ENCODE measurements at places on chromosomes 7 and 10.

GRCh38 chr7:3176112-3177000 lies 124.7 kb upstream of the SDK1 start:
- DNase-seq = no peak

DNA sequence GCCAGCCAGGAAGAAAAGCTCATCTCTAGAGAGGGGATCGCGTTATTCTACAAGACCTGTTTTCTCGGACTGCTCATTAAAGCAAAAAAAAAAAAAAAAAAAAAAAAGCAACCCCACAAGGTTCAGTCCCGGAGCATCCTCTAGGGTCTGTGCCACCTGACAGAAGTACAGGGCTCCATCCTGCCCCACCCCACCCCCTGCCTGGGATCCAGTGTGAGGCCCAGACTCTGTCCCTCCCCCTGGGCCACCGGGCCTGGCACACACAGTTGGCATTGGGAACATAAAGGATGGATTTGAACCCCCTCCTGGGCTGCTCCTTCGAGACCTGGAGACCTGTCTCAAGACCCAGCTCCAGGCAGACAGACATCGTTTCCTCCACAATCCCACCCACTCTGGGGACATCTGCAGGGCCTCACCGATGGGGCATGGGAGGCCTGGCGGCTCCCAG lies 688 bp downstream of the ORAI2 start:
- DNase-seq = no peak

- no peak for DNase-seq
Observed at GRCh38 chr10:5079306-5079830, 14.8 kb upstream of the AKR1C3 start.

- no peak for DNase-seq
Observed at GRCh38 chr7:157412021-157412443, 75.2 kb downstream of the DNAJB6 start.

DNA sequence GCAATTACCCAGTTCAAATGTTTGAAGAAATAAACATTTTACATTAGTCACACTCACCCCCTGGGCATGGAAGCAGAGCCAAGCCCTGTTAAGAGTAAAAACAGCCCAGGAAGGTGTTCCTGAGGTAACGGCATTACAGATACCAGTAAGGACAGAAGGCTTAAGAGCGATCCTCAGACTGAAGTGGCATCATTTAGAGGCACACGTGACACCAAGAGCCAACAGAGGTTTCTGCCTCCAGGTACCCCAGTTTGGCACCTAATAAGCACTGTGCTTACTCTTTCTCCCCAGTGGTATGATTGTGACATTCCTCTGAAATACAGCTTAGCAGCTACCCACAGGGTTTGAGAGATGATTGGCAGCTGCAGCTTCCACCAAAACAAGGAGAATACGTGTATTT lies 17.2 kb downstream of the MMS19 start:
- no peak for DNase-seq

- no peak for DNase-seq
Observed at GRCh38 chr10:128173386-128173785, 47.2 kb upstream of the MKI67 start.

DNA sequence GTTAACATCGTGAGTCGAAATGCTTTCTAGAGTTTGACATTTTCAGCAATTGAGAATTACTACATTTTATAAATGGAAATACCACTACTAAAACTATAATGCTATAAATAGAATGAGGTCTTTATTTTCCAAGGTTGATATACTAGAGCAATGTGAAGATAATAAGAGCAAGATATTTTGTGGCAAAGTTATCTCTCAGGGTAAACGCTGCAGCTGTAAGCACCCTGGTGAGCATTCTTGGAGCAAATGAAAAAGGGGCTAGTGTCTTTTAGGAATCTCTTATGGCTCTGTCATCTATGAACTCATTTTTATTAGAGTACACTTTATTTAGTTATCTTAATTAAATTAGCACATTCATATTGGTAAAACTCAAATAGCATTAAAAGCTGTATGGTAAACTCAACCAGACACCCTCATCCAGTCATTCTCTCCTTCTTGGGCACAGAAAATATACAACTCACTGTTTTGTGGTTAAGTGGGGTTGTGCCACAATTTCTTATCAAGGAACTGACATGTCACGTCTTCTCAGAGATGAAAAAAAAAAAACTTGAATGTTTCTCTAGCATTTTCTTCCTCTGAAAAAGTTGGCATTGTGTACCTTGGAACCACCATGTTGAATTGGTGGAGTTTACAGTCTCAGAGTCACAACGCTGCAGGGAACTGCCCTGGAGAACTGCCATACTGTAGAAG lies 289.5 kb upstream of the PFKP start:
- no peak for DNase-seq

DNA sequence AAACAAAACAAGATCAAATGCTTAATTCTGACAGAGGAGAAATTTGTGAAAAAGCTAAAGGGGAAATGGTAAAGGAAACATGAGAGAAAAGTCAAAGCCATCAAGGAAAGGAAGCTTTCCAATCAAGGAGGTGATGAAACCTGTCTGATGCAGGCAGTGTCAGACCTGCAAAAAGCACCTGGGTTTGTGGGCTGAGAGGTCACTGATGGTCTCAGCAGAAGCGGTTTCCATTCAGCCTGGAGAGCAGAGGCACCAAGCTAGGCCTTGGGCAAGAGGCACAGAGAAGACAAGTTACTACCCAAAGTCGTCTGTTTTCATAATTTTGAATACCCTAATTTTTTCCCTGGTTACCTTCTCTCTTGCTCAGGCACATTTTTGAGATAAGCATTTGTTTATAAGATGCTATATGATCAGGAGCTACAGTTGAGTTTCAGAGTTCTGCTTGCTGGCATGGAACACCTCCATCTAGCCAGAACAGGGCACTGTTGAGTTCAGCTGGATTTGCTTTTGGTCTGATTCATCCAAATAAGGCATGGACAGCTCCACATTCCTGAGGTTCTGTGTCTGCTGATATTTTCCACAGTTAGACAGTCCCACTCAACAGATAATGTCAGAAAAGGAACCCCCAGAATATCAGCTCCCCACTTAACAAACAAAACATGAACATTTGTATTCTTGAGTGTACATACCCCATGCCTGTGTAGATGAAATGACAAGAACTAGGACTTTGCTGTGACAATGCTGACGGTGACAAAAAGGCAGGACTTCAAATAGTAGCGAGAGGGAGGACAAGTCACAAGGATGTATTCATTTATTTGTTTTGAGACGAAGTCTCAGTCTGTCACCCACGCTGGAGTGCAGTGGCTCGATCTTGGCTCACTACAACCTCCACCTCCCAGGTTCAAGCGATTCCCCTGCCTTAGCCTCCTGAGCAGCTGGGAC lies 4.9 kb upstream of the PPIA start:
- no peak for DNase-seq

DNA sequence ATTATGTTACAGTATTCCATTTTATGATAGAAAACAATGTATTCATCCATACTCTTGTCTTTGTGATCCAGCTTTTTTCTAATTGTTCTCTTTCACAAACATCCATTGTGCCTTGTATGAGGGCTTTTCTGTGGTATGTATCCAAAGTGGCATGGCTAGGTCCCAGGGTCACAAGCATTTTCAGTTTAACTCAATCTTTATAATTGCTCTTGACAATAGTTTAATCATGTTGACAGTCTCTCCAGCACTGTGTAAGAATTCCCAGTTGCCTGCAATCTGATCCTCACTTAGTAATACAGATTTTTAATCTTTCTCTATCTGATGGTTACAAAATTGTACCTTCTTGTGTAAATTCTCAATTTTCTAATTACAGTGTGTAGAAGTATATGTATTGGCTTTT lies 533.4 kb downstream of the NEBL start:
- DNase-seq = peak; percentile 52

DNA sequence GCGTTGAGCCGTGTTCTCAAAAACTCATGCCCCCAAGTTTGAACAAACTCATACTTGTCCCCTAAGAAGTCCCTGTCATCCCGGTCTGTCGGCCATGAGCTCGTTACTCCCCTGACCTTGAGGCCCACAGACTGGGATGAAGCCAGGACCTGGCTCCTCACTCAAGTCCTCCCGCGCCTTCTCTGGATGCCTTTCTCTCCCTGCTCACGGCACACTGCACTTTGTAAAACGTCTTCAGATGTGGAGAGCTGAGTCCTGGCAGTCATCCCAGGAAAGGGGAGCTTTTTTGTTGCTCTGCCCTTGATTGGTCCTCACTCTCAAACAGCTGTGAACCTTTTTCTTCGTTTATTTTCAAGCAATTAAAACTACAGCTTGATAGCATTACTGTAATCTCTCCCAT lies 110.8 kb downstream of the JAZF1 start:
- no peak for DNase-seq

DNA sequence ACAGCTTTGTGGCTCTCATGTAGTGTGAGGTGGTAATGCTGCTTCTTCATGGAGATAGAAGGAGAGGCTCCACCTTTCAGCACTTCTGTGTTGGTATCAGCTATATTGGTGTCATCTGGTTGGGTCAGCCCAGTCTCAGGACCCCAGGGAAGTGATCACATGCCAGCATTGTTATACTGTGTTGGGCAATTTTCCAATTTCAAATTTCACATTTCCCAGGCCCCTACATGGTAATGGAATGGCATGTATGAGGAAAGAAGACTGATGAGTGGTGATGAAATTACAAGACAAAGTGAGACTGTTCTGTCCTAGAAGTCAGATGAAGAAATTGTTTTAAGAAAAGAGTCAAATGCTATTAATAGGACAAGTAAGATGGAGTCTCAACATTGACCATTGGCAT lies 3.7 kb upstream of the AKR1C3 start:
- DNase-seq = no peak

GRCh38 chr7:120583899-120584586 lies 273.9 kb downstream of the TSPAN12 start:
- no peak for DNase-seq

- DNase-seq = no peak
Observed at GRCh38 chr10:110398419-110399105, 93.8 kb upstream of the SMNDC1 start.

DNA sequence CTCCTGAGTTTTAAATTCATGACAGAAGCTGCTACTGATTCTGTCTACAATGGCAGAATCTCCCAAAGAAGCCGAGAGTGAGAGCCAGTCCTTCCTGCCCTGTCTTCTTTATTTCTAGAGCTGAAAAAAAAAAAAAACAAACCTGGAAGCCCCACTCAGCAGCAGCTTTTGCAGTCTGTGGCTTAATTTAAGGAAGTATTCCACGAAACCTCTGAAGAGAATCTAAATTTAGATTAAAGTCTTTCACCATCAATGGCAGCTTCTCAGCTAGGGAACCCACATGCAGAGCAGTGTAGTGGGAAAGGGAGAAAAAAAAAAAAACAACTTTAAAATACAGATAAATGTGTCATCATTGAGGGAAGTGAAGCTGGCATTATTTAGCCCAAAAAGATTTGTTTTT lies 23.4 kb downstream of the SMURF1 start:
- no peak for DNase-seq

GRCh38 chr7:6504996-6505395 lies 46.3 kb downstream of the GRID2IP start:
- DNase-seq = peak; percentile 33

GRCh38 chr7:27129729-27130539 lies 623 bp downstream of the HOXA4 start:
- DNase-seq = no peak

GRCh38 chr10:96814264-96814663 lies 17.8 kb upstream of the LCOR start:
- DNase-seq = no peak

DNA sequence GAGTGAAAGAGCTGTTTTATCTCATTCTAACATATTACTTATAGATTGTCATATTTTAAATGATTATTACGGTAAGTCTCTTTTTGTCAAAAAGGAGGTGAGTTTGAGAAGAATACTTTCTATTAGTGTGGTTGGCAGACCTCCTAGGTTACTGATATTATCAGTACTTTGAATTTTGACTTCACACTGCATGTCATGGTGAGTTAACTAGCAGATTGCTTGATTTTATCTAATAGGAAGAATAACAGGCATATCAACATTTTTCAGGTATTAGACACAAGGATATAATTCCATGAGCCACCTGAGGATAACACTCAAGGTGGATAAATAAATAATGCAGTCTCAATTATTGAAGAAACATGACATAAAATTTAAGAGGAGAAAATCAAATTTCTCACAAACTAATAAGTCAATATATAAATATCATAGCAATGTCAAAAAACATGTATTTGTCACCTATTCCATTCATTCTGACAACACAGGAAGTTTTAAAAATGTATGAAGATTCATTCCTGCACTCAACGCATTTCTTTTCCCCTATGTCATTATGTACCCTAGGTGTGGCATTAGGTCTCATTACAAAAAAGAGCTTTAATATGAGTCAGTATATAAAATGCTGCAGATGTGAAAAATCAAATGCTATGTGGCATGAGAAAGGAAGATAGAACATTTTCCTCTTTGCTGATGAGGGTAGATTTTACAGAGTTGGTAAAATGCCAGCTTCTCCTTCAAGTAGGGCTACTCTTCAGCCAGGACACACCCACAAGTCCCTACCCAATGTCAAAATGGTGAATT lies 1621.6 kb downstream of the REEP3 start:
- DNase-seq = no peak

- no peak for DNase-seq
Observed at GRCh38 chr7:80736371-80737125, 98.1 kb downstream of the CD36 start.

DNA sequence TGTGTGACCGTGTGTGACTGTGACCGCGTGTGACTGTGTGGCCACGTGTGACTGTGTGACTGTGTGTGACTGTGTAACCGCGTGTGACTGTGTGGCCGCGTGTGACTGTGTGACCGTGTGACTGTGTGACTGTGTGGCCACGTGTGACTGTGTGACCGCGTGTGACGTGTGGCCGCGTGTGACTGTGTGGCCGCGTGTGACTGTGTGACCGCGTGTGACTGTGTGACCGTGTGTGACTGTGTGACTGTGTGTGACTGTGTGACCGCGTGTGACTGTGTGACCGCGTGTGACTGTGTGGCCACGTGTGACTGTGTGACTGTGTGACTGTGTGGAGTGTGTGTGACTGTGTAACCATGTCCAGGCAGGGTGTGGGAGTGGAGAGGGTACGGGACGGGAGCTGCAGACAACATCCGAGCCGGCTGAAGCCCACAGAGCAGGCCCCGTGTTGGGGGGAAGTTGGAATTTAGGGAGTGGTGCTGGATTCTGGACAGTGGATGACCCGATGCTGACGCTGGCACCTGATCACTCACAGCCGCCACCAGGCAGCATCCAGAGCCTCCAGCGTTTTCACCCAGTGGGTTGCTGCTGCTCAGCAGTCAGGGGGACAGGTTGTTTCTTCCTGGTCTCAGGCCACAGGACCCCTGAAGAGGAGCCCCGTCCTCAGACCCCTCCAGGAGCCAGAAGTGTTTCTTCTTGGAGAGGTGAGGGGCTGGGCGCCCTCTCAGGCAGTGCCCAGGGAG lies 503.5 kb downstream of the DNAJB6 start:
- no peak for DNase-seq

- DNase-seq = no peak
Observed at GRCh38 chr7:137834552-137834951, 12.2 kb downstream of the DGKI start.

GRCh38 chr10:130656582-130657133 lies 520.5 kb downstream of the GLRX3 start:
- no peak for DNase-seq

DNA sequence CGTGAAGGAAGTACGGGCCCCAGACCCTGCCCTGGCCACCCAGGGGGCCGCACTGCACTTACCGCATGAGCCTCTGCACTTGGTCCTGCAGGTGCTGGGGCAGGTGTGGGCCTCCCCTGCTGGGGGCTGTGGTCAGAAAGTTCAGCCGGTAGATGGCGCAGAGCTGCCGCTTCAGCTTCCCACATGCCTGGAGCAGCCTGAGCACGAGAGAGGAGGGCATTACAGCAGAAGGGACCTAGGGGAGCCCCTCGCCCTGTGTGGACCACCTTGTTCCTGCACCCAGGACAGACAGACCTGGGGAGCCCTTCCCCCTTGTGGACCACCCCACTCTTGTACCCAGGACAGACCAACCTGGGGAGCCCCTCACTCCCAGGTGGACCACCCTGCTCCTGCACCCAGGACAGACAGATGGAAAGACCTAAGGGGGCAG lies 8.7 kb upstream of the PYROXD2 start:
- DNase-seq = peak; percentile 83

Data from NCI-H146 (cell line).